Heart left ventricle (tissue), 16 donors: ENCODE measurements at places on chromosomes 2 and 18.
A peak's percentile ranks its signal among the peaks of the same experiment; 100 is the strongest.

DNA sequence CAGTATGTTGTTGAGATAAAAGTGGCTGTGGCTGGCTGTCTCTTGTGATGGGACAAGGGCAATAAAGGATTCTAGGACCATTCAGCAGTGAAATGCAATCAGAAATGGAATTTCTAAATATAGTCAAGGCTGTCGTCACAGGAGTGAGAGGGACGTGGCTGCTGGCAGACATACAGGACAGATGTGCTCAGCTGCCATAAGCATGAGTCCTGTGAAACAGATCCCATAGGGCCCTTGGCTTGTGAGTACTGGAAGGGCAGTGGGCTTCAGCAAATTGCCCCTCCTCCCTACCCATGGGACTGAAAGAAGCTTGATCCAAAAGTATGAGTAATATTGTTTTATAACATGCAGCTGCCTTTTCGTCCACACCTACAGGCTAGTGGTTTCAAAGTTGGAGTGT is 4.2 kb upstream of the CNNM3 start:
- DNase-seq = peak; percentile 89

DNA sequence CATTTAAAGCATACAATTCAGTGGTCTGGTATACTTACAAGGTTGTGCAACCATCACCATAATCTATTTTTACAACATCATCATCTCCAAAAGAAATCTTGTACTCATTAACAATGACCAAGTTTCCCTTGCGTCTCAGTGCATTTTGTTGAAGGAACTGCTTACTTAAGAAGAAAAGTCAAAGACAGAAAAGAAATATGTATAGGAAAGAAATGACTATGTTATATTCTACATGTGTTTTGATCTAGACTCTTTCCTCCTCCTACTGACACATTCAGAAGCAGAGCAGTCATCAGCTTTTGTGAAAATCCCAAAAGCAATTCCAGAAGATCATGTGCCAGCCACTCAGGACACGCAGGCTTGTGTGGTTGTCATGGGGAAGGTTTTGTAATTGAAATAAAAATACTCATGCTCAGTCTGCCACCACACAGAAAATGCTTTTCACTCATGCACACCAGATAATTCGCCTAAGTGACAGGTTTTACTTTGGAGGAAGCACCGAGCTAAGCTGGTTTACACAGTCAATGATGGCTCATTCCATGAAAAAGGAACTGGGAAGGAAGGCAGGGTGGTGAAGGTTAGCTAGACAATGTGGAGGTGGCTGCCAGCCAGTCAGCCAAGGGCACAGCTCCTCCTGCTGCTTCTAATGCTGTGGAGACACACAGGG is 158.5 kb upstream of the REV1 start:
- DNase-seq = no peak

- no peak for DNase-seq
Observed at GRCh38 chr2:218631837-218632236, 24.1 kb downstream of the PLCD4 start.

DNA sequence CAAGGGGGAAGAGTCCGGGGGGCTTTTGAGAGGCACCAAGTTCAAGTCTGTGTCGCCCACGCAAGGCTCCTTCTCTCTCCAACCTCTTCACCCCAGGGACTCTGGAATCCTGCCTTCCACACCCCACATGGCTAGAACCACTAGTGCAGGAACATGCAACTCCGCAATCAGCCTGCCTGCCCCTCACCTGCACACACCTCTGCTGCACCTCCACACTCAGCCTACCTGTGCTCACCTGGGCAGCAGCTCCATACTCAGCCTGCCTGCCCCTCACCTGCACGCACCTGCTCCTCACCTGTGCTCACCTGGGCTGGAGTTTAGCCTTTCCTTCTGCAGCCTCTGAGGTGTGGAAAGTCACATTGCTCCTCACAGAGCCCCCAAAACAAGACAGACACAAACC is 277.4 kb downstream of the NDUFA10 start:
- DNase-seq = peak; percentile 18

DNA sequence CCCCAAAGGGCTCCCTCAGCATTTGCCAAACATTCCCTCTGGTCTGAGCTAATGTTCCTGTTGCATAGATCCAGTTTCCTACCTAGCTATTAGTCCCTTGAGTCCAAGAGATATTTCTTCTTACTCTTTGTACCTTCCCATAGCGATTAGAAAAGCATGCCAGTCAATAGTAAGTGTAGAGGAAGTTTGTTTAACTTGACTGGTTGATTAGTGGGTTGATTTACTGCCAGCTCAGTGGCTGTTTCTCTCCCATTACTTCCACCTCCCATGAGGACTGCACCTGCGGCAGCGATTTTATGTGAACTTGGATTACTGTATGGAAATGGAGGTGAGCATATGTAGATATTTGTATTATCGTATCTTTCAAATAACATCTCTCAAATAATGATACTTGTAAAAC is 1748.4 kb upstream of the CELF4 start:
- no peak for DNase-seq

- no peak for DNase-seq
Observed at GRCh38 chr2:108446703-108447102, 2.3 kb upstream of the GCC2 start.

DNA sequence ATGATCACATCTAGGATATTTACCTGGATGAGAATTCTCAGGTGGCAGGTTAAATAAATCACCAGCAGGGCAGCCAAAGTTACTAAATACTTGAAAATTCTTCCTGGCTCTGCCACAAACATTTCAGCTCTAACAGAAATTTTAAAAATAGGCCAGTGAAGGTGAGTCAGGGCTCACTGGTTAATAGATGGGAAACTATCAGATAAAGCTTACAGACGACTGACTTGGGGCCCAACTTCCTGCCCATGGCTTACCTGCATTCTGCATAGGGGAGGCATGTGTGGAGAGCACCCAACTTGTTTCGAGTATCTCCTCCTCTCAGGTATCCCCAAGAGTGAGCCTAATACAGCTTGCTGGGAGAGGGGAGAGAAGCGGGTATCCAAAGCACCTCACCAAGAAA is 57.8 kb downstream of the SPRED2 start:
- DNase-seq = no peak

GRCh38 chr2:218805627-218806026 is 23.7 kb downstream of the CYP27A1 start:
- no peak for DNase-seq

- DNase-seq = peak; percentile 48
Observed at GRCh38 chr18:58671632-58672564, 633 bp downstream of the MALT1 start.

- DNase-seq = no peak
Observed at GRCh38 chr2:152552888-152553287, 164.4 kb downstream of the PRPF40A start.

DNA sequence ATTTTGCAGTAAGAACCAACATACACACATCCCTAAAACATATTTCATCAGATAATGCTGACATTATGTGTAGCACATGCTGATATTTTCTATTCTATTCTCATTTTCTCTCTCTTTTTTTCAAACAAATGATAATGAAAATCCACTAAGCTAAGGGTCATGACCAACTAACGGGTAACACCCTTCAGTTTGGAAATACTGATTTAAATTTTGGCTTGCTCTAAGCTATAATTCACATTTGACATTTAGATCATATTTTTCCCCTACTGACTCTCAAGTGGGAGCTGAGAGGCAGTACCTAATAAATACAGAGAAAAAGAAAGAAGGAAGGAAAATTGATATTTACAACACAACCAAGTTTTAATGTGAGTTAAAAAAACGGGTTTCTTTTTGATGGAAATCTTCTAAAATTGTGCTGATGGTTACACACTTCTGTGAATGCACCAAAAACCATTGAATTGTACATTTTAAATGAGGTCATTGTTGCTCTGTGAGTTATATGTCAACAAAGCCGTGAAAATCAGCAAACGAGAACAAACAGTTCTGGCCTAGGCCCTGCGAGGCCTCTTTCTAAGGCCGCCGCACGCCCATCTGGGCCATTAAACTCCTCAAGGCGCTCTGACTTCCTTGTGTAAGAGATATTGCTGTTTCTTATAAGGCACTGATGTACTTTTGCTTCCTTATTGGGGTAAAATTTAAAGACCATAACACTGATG is 124.2 kb downstream of the GALR1 start:
- DNase-seq = no peak

DNA sequence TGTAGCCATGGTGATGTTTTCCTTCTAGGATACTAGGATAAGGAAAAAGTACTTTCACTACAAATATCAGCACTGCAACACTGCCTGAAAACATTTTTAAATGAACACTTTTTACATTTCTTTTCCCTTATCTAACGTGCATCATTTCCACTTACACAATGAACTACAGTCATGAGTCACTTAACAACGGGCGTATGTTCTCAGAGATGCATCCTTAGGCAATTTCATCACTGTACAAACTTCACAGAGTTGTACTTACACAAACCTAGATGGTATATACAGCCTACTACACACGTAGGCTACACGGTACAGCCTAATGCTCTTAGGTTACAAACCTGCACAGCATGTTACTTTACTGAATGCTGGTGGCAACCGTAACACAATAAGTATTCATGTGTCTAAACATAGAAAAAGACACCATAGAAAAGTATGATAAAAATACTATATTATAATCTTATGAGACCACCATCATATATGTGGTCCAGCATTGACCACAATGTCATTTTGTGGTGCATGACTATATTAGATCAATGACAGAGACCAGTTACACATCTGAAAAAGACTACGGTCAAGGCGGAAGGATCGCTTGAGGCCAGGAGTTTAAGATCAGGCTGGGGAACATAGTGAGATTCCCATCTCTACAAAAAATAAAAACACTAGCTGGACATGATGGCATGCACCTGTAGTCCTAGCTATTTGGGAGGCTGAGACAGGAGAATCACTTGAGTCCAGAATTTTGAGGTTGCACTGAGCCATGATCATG is 39.8 kb downstream of the WDR33 start:
- DNase-seq = no peak

GRCh38 chr2:17918789-17919188 is 40.3 kb downstream of the KCNS3 start:
- no peak for DNase-seq

- DNase-seq = no peak
Observed at GRCh38 chr18:35479911-35480586, 17.7 kb downstream of the INO80C start.

DNA sequence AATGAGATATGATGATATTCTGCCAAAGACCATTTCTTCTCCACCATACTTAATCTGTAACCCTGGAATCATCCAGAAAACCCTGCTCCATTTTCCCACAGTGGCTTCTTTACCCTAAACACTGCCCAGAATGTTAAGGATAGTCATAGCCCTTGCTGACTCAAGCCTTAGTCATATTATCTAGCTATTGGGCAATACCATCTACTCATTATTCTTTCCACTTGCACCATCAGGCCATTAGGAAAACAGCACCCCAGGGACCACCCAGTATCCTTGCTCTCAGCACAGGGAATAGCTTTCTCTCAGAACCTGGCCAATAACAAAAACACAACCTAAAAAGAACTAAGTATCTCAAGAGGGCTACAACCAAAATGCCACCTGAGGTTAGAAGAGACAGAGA is 445.7 kb upstream of the SLC14A2 start:
- DNase-seq = no peak

DNA sequence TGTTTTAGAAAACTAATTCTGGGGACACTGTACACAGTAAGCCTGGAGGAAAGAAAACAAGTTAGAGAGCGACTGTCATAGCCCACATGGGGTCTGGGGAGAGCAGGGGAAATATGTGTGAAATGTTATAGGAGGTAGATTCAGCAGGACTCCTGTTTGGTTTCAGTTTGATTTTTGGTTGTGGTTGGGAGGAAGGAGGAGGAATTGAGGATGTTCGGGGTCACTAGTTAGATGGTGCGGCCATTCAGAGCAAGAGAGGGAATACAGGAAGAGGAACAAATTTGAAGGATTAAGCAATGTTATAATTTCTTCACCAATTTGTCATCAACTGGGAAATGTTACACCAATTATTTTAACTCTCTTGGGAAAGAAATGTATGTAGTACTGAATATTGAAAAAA is 25.1 kb downstream of the TTC39C start:
- DNase-seq = no peak

- no peak for DNase-seq
Observed at GRCh38 chr2:197869501-197870111, 65.2 kb downstream of the PLCL1 start.

DNA sequence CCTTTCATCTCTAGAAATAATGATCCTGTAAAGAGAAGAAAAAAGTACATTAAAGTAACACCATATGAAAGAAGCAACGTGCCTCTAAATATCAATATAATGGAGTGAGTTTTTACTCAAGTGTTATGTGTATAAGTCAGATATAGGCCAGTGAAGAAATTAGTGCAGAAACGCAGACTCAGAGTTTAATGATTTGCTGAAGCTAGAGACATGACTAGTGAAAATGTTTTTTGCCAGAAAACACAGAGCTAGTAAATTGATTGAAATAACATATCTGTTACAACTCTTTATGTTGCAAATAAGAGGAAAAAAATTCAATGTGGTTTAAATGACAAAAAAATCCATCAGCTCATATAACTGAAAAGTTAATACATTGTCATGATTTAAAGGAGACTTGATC is 217.2 kb upstream of the NXPH2 start:
- no peak for DNase-seq

- peak; percentile 45 for DNase-seq
Observed at GRCh38 chr18:70289351-70290312, 787 bp downstream of the SOCS6 start.

GRCh38 chr18:74147779-74148542 is at the start of the genes FBXO15 and TIMM21:
Gene FBXO15, minus strand, starts transcription at chr18:74147834. Its CDS starts 49 bp downstream, at chr18:74147785.
Gene TIMM21, plus strand, starts transcription at chr18:74148523. Its CDS starts 286 bp downstream, at chr18:74148809.
- DNase-seq = peak; percentile 98

GRCh38 chr2:135980434-135981079 is 4.9 kb downstream of the DARS1 start:
- no peak for DNase-seq

DNA sequence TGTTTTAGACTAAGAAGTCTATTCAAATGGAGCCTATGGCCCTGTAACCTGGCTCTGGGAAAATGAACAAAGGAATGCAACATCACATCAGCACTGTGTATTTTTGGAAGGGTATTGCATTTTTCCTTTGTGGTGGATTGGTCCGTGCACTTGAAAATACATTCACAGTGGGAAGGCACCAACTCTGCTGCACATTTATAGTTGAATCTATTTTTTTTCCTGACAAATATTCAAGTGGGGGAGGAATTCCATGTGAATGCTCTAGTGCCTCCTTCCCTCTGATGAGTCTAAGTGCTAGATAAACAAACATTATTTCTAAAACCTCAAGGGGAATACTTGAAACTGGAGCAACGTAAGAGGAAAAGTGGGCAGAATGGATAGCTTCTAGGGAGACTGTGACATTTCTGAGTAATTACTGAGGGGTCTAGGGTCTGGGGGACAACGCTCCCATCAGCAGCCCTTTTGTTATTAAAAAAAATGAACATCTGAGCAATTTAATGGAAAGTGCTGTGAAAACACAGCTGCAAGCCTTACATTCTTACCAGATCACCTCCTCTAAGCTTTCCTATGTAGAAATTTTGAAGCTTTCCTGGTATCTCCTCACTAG is 208.2 kb downstream of the SLC8A1 start:
- no peak for DNase-seq

GRCh38 chr2:24538720-24539119 is 47.7 kb downstream of the NCOA1 start:
- no peak for DNase-seq
